H7 (cell line): ENCODE measurements at places on chromosomes 6 and 20.

GRCh38 chr20:47800623-47801022 lies 15.3 kb upstream of the SULF2 start:
- DNase-seq = no peak

GRCh38 chr6:45036103-45036502 lies 292.0 kb upstream of the RUNX2 start:
- no peak for DNase-seq

DNA sequence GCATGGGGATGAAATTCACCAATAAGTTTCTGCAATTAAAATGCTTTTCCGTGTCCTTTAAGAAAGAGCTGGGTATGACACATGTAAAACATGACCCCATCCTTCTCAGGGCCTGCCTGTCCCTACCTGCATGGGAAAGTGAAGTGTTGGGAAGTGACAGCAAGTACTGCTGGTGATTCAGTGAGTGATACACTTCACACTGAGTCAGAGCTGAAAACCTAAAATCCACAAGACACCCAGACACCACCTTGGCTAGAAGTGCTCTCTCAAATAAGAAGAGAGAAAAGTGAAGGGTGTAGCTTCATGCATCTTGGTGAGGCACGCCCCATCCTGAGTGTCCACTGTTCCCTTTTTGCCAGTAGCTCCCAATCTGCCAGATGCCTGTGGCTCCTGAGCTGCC lies 3.3 kb downstream of the RAB22A start:
- DNase-seq = no peak

DNA sequence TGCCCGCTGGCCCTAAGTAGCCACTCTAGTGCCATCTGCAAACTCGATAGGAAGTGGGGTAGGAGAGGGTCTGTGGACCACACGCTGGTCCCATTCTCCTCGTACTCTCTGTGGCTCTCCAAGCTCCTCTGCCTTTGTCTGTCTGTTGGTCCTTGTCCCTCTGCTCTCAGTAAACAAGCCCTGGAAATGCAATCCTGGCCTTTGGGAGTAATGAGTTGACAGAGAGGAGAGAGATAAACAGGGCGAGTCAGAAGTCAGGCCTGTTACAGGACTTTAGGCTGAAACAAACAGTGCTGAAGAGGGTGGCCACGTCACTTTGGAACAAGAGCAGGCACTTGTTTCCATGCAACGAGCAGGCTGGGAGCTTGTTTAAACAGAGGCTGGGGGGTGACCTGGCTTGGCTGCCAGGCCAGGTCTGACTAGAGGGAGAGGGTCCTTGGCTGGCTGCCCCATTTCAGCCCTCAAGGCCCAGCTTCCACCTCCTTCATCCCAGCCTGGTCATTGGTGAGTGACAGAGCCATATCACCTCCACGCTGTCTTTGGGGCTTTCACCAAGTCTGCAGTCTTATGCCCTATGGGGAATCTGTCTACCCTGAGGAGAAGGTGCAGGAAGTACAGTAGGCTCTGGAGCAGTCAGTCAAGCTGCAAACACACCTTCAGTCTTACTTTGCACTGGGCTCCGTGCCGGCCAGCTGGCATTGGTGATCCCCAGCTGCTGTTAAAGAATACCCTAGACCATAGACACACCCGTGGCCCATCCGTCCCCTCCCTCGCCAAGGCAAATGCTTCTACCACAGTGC lies 22.6 kb downstream of the FOXP4 start:
- peak; percentile 53 for DNase-seq

DNA sequence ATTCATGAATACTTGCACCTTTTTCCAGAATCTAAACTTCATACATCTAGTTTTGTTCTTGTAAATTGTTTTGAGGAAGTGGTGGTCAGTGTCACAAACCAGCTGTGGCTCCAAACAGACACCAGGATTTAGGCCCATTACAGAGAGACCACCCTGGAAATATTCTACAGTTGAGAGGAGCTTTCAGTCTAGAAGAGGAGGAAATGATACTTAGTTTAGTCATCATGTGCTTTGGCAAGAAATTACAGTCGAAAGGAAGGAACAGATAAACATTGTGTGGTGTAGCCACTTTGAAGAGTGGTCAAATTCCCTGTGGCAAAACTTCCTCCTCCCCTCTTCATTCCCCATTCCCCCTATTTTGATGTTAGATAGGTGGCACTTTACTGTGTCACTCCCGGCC lies 15.7 kb downstream of the DCBLD1 start:
- DNase-seq = no peak

DNA sequence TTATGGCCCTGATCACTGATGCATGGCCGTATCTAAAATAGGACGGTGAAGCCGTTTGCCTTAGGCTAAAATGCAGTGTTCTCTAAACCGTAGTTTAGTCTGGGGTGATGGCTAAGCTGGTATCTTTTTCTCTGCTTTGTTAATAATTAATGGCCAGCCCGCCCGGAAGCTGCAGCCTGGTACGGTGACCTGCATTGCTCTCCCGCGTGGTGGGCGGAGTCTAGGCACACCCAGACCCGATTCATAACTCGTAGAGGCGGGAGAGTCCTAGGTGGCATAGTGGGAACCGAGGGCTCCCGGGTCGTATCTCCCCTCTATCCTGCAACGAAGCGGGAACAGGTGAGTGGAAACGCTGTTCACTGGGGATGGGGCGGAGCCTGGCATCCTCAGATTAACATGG lies 5.5 kb downstream of the CDH4 start:
- DNase-seq = no peak

- DNase-seq = no peak
Observed at GRCh38 chr20:33191484-33191883, 23.5 kb downstream of the BPIFA2 start.

GRCh38 chr6:35804996-35805736 lies at the start of gene LHFPL5:
Gene LHFPL5, plus strand, starts transcription at chr6:35805352. Its CDS starts 319 bp downstream, at chr6:35805671.
- peak; percentile 99 for DNase-seq

- no peak for DNase-seq
Observed at GRCh38 chr6:101728956-101729355, 335.4 kb downstream of the GRIK2 start.
